Cardiac fibroblast (primary cell): ENCODE measurements at places on chromosomes 3 and 15.

GRCh38 chr3:143763564-143764162 is 84.6 kb downstream of the SLC9A9 start:
- peak; percentile 63 for DNase-seq

GRCh38 chr3:183151821-183152351 is 10.6 kb downstream of the LAMP3 start:
- no peak for DNase-seq

- no peak for DNase-seq
These were observed 1.4 kb downstream of the CD200R1 start for GRCh38 chr3:112973325-112974177.

GRCh38 chr3:152244517-152244888 is 24.2 kb upstream of the MBNL1 start:
- DNase-seq: no peak

GRCh38 chr3:187765342-187765741 is 20.1 kb upstream of the BCL6 start:
- peak; percentile 54 for DNase-seq
